Fibroblast of skin of abdomen (primary cell): ENCODE measurements at places on chromosomes 1 and 21.
A peak's percentile ranks its signal among the peaks of the same experiment; 100 is the strongest.

DNA sequence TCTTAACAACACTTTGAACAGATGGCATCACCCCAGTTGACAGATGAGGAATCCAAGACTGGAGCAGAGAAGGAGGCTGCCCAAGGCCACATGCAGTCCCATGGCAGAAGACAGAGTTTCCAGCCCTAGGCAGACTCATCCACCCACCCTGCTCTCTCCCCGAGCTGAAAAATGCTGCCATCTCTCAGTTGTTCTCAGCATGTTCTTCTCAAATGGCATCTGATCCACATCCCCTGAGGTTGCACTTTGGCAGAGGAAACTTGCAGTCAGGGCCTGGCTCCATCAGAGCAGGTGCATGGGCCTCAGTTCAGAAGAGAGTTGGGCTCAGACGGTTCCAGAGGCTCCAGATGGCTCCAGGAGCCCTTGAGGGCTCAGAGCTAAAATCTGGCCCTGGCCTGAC is 709.4 kb downstream of the MATN1 start:
- DNase-seq, result no peak

GRCh38 chr1:9905010-9905409 is 5.1 kb downstream of the CTNNBIP1 start:
- peak; percentile 56 for DNase-seq

DNA sequence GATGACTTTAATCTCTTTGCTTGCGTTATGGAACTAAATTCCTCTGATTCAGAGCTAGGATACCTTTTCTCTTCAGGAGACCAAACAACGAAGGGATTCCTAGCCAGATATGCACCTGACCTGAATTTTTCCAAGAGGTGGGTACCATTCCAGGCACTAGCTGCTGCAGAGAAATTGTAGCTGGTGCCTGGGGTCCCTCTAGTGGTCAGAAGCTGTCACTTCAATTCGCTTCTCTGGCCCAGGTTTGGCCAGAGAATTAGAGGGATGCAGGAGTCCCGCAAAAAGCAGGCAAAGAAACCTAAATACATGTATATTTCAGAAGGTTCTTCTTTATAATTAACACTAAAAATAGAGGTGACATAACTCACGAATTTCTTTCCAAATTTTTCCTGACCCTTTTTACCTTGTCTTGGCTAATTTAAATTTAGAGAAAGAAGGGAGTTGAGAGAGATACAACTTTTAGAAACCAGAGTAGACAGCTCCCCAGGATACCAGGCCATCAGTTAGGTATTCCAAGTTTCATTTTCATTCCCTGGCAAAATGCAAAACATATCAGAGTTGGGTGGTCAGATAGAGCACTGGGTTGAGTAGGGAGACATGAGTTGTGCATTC is 9.6 kb downstream of the ACKR1 start:
- peak; percentile 22 for DNase-seq

DNA sequence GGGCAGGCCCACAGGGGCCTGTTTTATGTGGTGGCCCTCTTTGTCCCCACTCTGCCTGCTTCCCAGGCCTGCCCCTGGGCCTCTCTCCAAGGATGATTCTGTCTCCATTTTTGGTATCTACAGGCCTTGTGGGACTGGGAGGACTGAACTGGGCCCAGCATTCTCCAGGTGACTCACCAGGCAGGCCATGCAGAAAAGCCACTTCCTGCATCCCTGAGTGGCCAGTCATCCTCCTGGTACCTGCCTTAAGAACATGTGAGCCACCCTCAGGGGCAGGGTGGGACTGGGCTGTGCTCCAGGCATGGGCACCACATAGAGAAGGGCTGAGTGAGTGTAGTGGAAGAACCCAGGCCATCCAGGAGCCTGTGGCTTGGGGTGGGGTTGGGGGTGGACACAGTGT is 20.0 kb upstream of the BCAR3 start:
- peak; percentile 99 for DNase-seq

DNA sequence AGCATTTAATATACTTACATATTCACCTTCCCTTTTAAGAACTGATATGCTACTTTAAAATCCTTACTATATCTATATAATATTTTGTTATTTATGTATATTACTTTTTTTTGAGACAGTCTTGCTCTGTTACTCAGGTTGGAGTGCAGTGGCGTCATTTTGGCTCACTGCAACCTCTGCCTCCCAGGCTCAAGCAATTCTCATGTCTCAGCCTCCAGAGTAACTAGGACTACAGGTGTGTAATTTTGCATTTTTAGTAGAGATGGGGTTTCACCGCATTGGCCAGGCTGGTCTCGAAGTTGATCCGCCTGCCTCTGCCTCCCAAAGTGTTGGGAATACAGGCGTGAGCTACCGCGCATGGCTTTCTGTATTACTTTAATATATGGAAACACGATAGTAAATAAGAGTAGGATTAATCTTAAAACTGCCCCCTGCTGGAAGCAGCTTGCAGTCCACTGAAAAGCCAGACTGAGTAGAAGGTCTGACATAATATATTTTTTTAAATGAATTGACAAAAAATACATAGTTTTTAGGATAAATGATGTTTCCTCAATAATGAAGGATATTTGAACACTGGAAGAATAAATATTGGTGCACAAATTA is 24.4 kb downstream of the RCAN3 start:
- no peak for DNase-seq
